ENCODE measurements at places on chromosomes 12 and 14.
A peak's percentile ranks its signal among the peaks of the same experiment; 100 is the strongest.

DNA sequence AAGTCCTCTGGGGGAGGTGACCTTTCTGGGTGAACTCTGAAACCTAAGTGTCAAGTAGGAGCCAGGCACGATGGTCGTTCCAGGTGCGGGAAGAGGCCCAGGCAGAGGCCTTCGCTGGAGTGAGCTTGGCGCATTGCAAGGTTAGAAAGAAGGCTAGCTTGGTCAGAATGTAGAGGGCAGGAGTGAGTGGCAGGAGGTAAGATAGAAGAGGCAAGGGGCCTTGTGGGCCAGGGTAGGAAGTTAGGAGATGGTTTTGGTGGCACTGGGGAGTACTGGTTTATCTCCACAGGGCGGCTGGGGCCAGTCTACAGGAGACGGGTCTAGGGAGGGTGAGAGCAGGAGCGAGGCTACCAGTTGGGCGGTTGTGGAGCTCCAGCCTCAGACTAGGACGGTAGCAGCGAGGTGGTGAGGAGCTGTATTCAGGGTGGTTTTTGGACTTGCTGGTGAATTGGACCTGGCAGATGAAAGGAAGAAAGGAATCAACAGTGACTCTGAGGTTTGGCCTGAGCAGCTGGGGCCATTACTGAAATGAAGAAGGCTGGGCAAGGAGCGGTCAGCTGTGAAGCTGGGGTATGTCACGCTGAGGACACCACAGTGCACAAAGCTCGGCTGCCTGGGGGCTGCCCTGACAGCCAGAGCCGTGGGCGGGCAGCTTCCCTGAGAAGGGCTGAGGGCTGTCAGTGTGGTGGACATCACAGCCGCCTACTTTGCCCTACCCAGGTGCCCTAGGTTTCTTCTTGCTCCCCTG lies 9.0 kb downstream of the MLXIP start:
- no peak for DNase-seq

- no peak for DNase-seq
Observed at GRCh38 chr14:61051621-61052020, 70.6 kb downstream of the SLC38A6 start.

- no peak for DNase-seq
Observed at GRCh38 chr12:117042862-117043261, 56.4 kb downstream of the TESC start.

DNA sequence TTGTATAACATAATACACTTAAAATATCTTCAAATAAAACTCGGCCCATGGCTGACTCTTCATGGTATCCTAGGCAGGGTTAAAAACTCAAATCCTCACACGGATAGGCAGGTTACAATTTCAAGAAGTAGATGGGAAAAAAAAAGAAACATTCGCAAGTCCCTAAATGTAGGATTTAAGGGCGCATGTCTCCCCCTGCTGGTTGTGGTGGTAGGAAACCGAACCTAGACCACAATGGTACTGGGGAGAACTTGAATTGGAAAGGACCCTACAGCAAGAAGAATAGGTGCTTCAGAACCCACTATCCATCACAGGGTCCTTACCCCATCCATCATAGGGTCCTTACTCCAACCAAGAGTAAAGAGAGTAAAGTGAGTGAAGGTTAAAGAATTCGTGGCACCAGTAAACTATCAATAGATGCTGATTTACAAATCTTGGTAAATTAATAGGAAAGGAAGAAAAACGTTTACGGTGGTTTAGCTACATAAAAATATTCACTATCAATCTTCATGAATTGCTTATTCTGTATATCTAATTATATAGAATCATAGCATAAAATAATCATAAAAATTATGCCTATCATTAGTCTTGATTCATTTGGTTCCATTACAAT lies 3.3 kb upstream of the CIPC start:
- peak; percentile 70 for DNase-seq

GRCh38 chr12:83153177-83153576 lies 466.5 kb downstream of the TMTC2 start:
- DNase-seq = no peak

- no peak for DNase-seq
Observed at GRCh38 chr14:81402123-81402495, 2.0 kb upstream of the STON2 start.

DNA sequence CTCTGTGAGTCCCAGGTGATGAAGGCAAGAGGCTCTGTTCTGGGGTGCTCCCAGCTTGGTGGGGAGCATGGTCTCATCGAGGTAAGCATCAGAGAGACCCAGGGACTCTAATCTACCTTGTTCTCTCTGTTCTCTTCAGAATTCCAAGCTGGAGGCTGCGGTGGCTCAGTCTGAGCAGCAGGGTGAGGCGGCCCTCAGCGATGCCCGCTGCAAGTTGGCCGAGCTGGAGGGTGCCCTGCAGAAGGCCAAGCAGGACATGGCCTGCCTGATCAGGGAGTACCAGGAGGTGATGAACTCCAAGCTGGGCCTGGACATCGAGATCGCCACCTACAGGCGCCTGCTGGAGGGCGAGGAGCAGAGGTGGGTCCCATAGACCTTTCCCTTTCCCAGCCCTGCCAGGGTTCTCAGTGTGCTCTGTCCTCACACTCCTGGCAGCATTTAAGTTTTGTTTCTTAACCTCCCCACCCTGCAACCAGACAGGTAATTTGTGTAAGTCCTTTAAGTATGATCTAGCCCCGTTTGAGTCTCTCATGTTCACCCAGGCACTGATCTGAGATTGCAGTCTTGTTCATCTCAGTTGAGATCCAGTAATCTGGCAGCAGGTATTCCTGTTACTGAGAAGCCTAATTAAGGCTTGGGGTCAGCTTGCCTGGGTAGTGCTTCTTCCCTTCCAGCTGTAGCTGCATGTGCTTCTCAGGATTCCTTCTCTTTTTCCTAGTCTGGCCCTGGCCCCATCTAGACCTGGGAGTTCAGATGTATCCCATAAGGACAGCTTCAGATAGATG lies 14.8 kb upstream of the KRT81 start:
- no peak for DNase-seq

GRCh38 chr14:35571598-35571997 lies 37.6 kb downstream of the INSM2 start:
- no peak for DNase-seq

DNA sequence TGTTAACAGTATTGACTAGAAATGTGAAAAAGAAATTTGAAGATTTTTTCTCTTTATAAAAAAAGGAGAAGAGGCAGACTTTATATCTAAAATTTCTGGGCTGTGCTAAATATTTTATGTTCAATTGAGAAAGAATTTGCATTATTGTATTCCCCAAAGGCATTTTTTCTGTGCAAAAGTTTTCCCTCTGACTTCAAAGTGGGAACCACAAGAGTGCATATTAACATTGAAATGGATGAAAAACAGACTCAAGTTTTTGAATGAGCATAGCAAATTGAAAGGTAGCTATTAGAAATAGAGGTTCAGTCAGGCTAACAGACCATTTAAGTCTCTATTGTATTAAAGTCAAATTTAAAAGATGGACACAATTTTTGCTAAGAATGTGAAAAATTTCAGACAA lies 95.2 kb downstream of the RASSF9 start:
- DNase-seq = no peak

DNA sequence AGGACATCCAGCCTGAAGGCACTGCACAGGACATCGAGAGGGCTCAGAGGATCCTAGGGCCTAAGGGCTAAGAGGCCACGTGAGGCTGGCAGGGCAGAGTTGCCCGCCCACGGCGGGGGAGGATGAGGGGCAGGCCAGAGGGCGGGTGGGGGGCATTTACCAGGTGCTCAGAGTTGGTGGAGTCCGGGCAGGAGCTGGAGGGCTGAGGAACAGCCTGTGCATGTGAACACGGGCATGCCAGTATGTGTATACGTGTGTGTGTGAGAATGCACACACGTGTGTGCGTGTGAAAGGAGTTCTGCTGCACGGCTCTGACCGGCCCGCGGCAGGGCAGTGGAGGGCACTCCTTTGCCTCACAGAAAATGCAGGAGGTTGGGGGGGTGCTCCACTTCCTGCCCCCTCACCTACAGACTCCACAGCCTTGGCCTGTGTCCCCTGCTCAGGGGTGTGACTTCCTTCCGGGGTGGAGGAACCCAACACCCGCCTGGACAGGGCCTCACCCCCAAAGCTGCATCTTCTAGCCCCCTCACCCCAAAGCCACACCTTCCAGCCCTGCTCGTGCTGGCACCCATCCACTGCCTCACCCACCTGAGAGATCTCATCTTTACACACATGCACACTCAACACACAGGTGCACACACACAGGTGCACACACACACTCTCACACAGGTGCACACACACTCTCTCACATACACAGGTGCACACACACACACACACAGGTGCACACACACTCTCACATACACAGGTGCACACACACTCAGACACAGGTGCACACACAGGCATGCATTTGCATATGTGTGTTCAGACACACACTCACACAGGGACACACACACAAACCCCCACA lies 11.8 kb upstream of the GPR132 start:
- DNase-seq = no peak

GRCh38 chr12:104748356-104748755 lies 209.7 kb downstream of the SLC41A2 start:
- no peak for DNase-seq

DNA sequence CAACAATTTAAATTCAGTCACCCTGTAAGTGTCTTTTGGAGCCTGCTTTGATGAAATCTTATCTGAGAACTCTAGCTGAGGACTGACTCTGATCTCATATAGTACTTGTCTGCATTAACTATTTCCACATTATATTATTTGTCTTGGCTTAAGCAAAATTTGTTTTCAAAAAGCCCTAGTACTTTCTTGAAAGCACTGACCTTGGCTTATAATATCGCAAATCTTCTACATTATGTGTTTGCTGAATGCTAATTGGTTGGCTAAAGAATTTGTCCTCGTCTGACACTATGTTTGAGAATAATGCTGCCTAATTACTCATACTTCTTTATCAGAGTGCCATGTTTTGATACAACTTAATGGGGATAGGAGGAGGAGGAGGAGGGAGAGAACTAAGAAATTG lies 46.9 kb upstream of the FLRT2 start:
- no peak for DNase-seq

- DNase-seq = no peak
Observed at GRCh38 chr12:8087666-8088065, 5.6 kb downstream of the NECAP1 start.

DNA sequence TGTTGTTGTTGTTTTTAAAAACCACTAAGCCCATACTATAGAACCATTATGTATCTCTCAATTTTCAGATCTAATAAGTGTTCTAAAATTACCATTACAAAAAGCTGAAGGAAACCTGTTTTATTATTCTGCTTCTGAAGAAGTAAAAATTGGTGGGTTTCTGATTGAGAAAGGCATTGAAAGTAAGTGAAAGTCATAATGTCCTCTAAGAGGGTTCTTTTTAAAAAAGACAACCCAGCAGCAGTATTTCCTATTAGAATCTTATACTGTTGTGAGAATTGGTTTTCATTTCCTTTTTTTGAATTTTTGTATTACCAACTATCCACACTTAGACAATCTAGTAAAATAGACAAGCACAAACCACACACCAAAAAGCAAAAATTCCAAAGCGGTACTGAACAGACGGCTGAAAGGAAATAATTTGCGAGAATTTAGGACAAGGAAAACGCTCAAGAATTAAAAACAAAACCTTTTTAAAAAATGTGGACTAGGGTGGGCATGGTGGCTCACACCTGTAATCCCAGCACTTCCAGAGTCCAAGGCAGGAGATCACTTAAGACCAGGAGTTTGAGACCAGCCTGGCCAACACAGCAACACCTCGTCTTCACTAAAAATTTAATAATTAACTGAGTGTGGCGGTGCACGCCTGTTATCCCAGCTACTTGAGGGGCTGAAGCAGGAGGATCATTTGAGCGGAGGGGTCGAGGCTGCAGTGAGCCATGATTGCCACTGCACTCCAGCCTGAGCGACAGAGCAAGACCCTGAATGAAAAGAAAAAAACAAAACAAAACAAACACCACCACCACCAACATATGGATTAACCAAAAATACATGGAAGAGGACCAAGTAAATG lies 66.7 kb upstream of the AP4S1 start:
- DNase-seq = no peak

DNA sequence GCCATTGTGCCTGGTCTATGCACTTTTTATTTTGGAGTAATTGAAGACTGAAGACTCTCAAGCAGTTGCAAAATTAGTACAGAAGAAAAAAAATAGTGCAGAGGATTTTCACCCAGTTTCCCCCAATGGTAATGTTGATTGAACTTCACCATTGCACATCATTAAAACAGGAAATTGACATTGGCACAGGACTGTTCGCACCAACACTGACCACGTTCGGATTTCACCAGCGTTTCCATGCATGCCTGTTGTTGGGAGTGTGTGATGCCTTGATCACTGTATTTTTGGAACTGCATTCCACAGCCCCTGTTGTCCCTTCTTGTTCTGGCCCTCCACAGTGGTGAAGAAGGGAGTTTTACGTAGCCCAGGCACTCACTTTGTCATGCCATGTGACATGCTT lies 67.1 kb downstream of the FOXN4 start:
- no peak for DNase-seq

DNA sequence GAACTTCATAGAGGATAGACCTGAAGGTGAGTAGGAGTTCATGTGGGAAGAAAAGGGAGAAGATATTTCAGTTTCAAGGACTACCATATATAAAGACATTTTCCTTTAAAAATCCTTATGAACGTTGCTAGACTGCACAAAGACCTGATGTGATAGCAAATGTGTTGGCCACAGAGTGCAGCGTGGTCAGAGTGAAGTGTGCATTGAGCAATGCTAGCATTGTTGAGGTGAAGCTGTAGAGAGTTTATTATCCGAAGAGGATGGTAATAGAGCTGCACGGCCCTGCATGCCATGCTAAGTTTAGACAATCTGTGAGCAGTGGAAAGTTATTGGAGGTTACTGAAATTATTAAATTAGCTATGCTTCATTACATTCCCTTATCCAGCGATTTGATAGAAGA lies 413.0 kb downstream of the CCDC91 start:
- no peak for DNase-seq

- no peak for DNase-seq
Observed at GRCh38 chr12:91744597-91744996, 401.0 kb downstream of the BTG1 start.

DNA sequence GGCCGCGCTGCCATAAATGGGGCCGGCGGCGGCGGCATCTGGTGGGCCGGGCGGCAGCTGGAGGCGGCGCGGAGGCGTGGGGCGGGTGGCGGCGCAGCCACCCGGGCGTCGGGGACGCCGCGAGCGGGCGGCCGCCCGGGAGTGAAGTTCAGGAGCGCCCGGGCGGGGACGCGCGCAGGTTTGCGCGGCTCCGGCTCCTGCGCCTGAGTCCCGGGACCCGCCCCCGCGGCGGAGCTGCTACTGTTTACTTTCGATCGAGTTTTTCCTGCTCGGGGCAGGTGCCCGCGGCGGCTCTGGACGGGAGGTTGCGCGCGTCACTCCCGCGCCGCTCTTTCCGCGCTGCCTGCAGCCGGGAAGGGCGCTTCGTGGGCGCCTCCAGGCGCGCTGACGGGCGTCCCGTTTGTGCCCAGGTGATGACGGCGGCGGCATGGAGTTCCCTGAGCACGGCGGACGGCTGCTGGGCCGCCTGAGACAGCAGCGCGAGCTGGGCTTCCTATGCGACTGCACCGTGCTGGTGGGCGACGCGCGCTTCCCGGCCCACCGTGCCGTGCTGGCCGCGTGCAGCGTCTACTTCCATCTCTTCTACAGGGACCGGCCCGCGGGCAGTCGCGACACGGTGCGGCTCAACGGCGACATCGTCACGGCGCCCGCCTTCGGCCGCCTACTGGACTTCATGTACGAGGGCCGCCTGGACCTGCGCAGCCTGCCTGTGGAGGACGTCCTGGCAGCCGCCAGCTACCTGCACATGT lies at the start of gene ZBTB42:
Gene ZBTB42 (plus strand): TSS at position 331 of the 749 bp plus-strand sequence. CDS start 97 bp downstream, at position 428.
- DNase-seq = no peak

Data from posterior cingulate gyrus (tissue), 11 donors.